Globus pallidus (tissue), 1 donor: ENCODE measurements at places on chromosomes 7 and 10.
A peak's percentile ranks its signal among the peaks of the same experiment; 100 is the strongest.

DNA sequence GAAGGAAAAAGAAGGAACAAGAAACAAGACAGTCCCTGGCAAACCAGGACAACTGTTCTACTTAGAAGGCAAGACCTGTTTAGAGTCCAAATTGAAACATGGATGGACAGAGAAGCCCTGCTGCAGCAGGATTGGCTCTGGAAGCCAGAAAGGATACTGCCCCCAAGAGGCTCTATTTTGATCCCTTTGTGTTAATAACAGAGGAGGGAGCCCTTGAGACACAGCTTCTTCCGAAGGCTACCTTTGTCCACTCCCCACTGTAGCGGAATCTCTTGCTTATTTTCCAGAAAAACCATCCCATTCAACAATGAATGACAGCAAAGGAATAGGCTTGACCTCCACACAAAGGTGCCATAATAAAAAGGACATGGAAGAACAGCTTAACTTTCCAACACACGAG lies 120.3 kb upstream of the FOXK1 start:
- DNase-seq = no peak

- DNase-seq = no peak
Observed at GRCh38 chr7:67301667-67302066, 305.0 kb downstream of the TYW1 start.

- no peak for DNase-seq
Observed at GRCh38 chr10:96919785-96920430, 87.8 kb downstream of the LCOR start.

DNA sequence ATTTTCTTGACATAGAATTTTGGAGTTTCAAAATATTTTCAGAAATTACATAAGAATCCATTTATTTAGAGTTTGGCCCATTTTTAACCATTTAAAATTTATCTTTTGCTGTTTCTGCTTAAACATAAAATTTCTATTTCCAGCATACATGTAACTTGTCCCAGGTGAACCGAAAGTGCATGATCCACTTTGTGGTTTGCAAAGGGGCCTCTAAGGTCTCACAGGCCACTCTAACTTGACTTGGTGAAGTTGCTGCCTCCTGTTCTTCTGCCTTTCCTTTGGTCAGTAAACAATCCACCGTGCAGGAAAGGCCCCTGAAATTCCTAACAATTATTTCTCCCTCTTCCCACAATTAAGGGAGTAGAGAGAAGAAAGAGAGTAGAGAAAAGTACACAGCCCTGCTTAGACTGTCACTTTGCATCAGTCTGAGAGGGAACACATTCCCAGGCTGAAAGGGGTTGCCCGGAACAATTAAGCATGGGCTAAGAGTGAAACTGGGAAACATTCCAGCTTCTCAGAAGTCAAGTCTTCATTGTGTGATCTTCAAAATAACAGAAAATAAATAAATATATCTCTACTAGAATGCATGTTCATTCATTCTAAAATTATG lies 79.5 kb upstream of the SEMA3A start:
- DNase-seq = no peak

DNA sequence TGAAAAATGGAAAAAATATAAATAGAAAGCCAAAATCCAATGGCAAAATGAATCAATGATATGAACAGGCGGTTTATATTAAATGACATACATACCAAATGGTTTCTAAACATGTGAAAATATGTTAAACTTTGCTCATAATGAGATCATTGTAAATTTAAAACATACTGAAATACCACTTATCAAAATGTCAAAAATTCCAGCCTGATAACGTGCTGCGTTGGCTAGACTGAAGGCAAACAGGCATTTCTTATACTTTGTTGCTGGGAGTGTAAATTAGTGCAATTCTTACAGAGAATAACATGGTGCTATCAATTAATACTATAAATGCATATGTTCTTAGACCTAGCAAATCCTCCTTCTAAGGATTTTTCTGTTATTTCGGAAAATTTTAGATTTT lies 225.8 kb upstream of the FAM3C start:
- DNase-seq = no peak

GRCh38 chr10:37434091-37434490 lies 308.7 kb downstream of the ANKRD30A start:
- DNase-seq = no peak

DNA sequence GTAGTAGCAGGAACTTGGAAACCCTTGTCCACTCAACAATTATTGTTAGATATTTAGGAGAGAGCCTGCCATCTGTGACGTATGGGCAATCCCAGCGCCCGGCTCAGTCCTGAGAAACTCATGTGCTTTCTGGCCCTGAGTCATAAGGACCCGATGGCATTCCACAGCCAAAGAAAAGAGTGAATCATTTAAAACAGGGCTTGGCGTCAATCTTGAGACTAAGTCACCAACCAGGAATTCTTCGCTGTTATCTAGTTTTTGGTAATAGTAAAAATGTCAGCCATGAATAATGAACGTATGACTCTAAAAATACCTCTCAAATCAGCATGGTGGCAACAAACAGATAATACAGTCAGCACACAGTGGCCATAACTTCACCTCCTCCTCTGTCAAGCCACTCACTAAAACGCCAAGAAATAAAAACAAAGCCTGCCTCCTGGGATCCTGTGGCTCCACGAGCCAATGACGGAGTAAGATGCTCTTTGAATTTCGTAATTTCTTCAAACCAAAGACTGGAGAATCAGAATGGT lies 140.8 kb downstream of the ADAM12 start:
- DNase-seq = no peak

DNA sequence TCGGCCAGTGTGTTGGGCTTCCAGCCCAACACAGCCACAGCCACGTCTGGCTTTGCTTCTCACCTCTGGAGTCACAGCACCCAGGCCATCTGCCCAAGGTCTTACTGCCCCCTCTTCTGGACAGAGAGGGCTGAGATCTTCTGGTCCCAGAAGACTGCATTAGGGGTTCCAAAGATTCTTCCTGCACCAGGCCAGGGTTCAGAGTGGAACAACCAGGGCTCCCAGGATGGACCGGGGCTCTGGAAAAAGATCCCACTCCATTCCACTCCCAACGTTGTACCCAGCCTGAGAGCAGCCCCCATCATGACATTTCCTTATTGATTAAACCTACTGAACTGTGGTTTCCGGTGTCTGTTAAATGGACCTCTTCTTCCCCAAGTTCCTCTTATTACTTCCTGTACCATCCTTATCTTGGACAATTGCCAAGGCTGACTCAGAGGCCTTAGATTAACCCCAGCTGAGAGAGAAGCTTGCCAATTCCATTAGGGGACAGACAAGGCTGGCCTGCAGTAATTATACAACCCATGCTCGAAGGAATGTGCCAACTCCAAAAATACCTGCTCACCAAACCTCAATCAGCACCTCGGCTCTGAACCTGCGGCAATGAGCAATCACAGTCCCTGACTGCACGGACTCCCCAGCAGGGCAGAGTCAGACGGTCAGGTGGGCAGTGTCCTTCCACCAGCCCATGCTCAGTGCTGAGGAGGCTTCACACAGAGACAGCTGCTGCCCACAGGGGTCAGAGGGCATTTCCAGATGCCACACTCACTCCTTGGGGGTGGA lies 47.9 kb upstream of the NPFFR1 start:
- peak; percentile 62 for DNase-seq

DNA sequence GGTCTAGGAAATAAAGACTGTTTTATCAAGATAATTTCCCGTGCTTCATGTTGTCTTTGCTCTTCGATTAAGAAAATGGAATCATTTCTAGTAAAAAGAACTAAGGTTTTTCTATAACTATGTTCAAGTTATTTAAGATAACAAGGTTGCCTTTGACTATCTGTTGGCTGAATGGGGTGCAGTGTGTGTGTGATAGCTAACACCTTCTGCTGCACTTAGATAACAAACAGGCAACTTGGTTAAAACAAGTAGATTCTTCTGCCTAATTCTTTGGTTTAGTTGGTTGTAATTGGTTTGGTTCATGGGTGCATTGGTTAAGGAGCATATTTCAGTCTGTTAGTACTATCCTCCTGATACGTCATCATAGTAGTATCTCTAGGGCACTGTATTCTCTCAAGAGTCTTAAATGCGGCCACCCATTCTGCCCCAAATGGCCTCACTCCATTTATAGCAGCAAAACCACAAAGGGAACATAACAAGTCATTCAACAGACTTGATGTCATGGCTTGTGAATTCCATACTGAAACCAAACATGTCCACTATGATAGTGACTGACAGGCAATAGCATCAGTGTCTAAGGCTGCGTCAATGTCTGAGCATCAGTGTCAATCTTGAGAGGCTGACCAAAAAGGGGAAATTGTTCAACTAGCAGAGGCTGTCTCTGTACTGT lies 55.7 kb downstream of the CCDC3 start:
- DNase-seq = no peak

DNA sequence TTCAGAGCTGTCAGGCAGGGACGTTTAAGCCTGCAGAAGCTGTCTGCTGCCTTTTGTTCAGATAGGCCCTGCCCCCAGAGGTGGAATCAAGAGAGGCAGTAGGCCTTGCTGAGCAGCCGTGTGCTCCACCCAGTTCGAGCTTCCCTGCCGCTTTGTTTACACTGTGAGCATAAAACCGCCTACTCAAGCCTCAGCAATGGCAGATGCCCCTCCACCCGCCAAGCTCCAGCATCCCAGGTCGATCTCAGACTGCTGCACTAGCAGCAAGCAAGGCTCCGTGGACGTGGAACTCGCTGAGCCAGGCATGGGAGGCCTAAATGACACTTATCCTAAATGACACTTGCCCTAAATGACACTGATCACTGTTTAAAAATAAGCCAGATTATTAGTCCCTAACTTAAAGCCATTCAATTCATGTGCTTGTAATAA lies 6.8 kb upstream of the ASB15 start:
- DNase-seq = no peak

DNA sequence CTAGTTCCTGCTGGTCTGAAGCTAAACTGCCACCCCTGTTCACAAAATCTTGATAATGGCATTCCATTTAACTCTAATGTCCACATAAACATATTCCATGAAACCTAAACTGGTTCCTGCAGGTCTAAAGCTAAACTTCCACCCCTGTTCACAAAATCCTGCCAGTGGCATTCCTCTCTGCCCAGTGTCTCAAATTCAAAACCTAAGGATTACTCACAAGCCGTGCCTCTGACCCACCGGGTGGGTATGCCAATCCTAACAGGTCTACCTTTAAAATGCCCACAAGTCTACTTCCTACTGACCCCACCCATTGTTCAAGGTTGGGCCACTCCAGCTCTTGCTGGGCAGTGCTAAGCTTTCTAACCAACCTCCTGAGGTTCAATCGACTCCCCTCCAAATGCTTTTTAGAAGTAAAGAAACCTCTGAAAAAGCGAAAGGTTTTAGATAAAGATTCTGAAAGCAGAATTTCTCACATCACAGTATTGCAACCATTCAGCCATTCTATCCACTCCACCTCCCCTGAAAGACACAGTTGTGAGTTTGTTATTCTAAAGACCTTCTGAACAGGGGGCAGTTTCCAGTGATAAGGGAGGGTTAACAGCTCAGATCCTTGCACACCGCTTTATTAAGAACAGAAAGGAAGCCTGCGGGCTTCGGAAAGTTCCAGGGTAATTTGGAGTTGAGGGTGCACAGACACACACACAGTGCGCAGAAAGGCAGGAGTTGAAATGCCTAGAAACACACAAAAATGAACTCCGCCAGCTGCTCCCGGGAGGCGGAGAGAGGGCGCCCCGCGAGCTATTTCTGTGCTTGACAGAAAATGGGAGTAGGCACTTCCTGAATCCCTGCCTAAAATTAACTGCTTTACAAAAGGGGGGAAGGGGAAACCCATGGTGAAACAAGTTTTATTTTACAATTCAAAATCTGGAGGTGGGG lies 87.7 kb downstream of the TNS3 start:
- peak; percentile 29 for DNase-seq

- DNase-seq = no peak
Observed at GRCh38 chr7:17617380-17617779, 318.9 kb downstream of the AHR start.

GRCh38 chr10:10014846-10015245 lies 1002.8 kb upstream of the CELF2 start:
- no peak for DNase-seq

DNA sequence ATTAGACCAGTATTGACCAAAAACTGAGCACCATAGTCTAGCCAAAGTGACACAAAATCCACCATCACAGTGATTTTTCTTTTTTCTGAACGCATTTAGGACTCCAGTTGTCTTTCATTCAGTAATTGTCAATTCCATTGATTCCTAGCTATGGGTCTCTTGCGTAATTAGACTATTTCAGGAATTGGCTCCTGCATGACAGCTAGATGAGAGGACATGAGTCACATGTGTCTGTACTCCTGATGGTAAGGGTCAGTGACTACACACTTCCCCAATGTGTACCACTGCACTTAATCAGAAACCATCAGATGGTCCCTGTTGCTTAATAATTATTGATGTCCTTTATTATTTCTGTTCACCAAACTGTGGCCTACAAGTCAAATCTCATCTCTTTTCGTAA lies 469.5 kb downstream of the POM121L12 start:
- no peak for DNase-seq

DNA sequence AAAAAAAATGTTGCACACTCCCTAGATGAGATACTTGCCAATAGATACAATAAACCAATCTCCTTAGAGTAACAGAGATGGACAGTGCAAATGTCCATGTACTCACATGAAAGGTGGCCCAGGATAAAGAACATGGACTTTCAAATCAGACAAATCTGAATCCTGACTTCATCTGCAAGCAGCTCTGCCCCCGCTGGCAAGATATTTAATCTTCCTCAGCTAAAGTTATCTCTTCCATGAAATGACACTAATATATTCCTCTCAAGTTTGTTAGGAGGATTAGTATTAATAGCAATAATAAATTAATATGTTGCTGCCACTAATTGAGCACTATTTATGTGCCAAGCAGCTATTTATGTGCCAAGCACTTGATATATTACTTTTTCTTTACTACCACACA lies 148.6 kb upstream of the YAE1 start:
- DNase-seq = no peak

DNA sequence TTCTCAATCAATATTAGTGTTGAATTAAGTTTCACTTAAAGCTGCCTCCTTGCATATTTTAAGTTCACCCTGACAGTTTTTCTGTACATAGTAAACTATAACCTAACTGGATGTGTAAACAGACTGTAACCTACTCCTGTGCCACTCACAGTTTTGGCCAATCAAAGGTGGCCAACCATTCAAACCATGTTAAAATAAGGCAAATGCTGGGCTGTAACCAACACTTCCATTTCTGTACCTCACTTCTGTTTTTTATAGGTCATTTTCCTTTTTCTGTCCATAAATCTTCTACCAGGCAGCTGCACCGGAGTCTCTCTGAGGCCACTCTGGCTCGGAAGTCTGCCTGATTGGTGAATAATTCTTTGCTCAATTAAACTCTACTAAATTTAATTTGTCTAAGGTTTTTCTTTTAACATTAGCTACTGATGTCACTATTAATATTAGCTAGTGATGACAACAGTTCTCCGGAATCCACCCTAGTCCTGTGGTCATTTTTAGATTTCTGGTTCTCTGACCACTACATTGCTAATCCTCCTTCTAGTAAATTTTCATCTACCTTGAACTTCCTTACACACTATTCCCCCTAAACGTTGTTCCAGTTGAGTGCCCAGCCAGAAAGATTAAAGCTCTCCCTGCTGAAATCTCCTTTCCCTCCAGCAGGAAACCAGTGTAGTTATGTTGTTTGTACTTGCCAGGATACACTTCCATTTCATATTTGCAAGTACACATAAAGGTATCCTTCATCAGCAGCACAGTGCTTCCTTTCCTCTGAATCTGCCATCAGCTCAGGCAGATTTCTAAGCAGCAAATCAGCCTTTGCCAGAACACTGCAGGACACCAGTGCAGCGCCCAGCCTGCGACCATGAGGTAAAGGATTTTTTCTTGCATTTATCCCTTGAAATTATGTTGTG lies 18.6 kb upstream of the IFIT2 start:
- DNase-seq = no peak

GRCh38 chr7:1411414-1411813 lies 47.9 kb downstream of the MICALL2 start:
- DNase-seq = no peak

- no peak for DNase-seq
Observed at GRCh38 chr7:682810-683209, 43.7 kb upstream of the DNAAF5 start.

GRCh38 chr10:110876000-110876399 lies 4.3 kb downstream of the PDCD4 start:
- DNase-seq = no peak
